Choroid plexus epithelial cell (primary cell): ENCODE measurements at places on chromosomes 6 and 20.

DNA sequence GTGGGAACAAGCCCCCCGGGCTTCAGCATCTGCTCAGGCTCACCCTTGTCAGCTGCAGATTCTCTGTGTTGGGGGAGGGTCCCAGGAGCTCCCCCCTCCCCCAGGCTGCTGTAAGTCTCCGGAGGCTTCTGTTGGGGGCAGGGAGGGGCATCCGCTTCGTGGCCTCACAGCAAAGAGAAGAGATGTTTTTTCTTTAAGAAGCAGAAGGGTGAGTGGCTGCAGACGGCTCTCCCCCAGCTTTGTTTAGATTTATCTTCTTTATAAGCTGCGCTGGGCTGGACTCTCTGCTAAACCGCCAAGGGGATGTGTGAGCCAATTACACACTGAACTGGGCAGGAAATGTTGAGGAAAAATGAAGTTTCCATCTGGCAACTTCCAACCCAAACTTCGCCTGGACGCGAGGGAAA lies 48.7 kb upstream of the GATA5 start:
- DNase-seq, result no peak

- DNase-seq, result no peak
Measured at GRCh38 chr6:47520282-47520681, 42.7 kb downstream of the CD2AP start.

GRCh38 chr20:4657096-4657495 lies 64.6 kb upstream of the PRND start:
- no peak for DNase-seq

DNA sequence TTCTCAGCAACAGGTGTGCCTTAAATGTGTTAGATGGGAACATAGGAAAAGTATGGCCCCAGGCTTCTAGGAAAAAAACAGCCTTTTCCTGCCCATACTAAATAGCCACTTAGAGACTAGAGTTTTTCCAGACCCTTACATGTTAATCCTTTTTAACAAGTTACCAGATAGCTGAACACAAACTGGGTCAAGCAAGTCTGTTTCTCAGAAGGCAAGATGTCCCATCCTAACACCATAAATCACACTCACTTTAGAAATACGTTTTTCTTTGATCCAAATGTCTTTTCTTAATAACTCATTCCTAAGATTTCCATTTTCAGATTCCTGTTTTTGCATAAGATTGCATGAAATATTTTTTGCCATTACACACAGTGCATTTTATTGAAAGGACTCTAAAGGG lies 241.3 kb downstream of the KCNQ5 start:
- DNase-seq, result no peak

GRCh38 chr20:32158943-32159660 lies 48.4 kb downstream of the PLAGL2 start:
- no peak for DNase-seq

GRCh38 chr6:4319981-4320683 lies 184.8 kb upstream of the ECI2 start:
- peak; percentile 64 for DNase-seq

DNA sequence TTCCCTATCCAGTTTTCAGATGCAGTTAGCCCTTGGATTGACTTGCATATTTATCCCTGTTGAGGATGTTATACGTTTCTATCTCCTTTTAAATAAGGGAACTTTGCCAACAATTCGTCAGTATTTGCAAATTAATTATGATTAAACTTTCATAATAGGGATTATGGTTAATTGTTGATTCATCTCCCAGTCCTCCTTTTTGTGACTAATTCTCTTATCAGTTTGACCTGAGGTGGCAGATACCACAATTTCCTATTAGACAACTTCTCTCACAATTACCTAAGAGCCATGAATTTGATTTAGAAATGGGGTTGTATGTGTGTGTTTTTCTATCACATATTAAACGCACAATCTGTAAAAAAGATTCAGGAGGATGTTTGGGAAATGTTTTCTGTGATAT lies 172.9 kb downstream of the LAMA2 start:
- peak; percentile 13 for DNase-seq

DNA sequence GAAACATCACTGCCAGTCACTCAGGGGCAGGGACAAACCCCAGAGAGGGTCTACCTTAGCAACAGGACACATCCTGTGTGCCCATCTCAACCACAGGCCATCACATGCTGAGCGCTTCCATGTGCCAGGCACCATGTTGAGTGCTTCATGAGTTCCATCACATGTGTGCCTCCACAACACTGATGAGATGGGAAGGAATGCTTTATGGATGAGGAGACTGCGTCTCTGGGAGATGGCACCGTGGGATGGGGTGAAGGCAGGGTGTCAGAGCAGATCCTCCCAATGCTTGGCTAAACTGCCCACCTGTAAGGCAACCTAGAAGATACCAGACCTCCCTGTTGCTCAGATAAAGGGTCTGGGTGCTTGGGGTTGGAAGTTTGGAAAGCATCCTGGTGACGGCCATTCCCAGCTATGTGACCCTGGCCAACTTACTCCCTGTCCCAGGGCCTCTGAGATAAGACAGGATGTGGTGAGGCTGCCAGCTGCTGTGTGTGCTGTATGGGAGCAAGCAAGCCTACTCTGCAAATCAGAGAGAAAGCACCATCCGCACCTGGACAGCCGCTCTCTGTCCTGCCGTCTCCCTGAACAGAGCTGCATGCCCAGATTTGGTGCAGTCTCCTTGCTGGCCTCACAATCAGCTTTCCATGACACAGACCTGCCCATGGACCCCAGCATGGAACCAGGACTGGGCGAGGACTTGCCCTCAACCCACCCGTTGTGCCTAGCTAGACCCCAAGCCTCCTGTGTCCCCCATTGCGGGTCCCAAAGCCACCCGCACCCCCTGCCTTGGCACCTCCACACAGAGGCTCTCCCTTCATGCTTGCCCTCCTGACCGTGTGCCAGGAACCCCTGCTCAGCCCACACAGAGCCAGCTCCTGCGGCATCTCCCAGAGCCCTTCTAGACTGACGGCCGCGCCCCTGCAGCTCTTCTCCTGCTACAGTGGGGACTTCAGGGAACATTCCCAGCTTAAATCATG lies 143.7 kb downstream of the SYNDIG1 start:
- DNase-seq, result peak; percentile 20

GRCh38 chr6:48110436-48111142 lies 408 bp downstream of the PTCHD4 start:
- peak; percentile 10 for DNase-seq

GRCh38 chr20:34472246-34472925 lies 43.8 kb upstream of the DYNLRB1 start:
- DNase-seq, result peak; percentile 45

GRCh38 chr6:132143258-132143657 lies 192.1 kb upstream of the CCN2 start:
- DNase-seq, result no peak

DNA sequence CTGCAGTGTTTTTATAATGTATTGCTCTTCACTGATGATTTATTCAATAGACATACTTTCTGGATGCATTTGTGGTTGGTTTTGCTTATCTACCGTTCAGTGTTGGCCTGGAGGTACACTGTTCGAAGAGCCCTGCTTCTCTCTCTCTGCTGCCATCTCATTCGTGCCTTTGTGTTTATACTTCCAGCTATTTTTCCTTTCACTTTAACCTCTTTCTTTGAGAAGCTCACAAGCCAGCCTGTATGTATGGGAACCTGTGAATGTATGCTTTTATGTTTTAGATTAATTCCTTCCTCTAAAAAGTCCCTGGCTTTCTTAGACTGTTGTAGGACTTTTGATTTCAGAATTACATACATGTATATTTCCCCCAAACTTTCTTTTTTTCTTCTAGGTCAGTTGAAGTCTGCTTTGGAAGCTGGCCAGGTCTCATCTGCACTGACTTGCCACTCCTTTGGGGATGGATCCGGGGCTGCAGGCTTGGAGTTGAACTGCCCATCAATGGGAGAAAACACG lies 83.0 kb downstream of the SCAND1 start:
- DNase-seq, result peak; percentile 71

GRCh38 chr6:43658161-43658560 lies 13.3 kb downstream of the RSPH9 start:
- DNase-seq, result peak; percentile 20

- no peak for DNase-seq
Measured at GRCh38 chr6:20640181-20640580, 105.9 kb downstream of the CDKAL1 start.

- DNase-seq, result no peak
Measured at GRCh38 chr6:39075807-39076622, 27.4 kb downstream of the GLP1R start.

DNA sequence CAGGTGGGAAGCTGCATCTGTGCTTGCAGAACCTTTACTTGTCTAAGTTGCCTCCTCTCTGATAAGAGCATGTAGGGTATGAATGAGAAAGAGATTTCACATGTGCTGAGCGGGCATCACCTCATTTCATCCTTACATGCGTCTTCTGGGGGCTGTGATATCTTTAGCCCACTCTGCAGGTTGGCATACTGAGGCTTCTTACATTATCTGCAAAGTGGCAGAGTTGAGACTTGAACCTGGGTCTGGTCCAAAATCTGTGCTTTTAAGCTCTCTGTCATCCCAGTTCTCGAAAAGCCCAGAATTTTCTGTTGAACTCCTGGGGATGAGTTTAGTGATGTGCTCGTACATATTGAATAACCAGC lies 2.0 kb upstream of the SRC start:
- no peak for DNase-seq

GRCh38 chr20:56986931-56987720 lies 279.3 kb downstream of the BMP7 start:
- peak; percentile 93 for DNase-seq

DNA sequence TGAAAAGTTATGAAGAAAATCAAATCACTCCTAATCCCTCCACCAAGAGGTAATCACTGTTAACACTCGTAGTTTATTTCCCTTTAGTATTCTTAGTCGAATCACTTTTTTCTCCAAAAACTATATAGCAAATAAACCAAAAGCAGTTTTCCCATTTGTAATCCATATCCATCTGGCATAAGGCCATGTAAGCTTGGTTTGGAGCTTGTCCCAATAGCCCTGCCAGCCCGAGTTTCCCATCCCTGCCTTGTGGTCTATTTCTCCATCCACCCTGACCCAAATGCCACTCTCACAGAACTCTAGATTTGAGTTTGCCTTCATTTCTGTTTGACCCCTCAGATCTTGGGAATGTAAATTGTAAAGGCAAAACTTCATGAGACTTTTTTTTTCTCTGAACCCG lies 71.8 kb upstream of the DSP start:
- DNase-seq, result no peak

- peak; percentile 92 for DNase-seq
Measured at GRCh38 chr6:125913864-125914351, 42.7 kb upstream of the HINT3 start.

DNA sequence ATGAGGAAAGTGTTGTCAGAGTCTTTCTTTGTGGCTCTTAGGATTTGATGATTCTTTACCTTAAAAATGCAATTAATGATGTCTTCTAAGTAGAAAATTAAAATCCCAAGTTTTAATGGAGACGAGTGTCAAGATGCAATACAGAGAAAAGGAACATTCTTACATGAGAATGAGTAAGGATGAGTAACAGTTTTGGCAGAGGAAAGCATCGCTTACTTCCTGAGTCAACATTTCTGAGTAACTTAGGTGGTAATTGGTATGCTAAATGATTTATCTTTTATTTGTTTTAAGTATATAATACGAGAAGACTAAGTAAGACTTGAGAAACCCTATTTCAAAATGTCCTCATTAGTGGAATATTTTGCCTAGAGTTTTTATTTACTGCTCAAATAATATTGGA lies 101.3 kb downstream of the RTN4IP1 start:
- peak; percentile 91 for DNase-seq
